Kasumi-1 (cell line): ENCODE measurements at places on chromosomes 7 and 10.

GRCh38 chr10:59227136-59227673 is 50.8 kb downstream of the PHYHIPL start:
- no peak for DNase-seq

GRCh38 chr10:111100198-111100597 is 23.4 kb downstream of the ADRA2A start:
- no peak for DNase-seq

- no peak for DNase-seq
Measured at GRCh38 chr7:135514856-135515255, 5.0 kb upstream of the CNOT4 start.

DNA sequence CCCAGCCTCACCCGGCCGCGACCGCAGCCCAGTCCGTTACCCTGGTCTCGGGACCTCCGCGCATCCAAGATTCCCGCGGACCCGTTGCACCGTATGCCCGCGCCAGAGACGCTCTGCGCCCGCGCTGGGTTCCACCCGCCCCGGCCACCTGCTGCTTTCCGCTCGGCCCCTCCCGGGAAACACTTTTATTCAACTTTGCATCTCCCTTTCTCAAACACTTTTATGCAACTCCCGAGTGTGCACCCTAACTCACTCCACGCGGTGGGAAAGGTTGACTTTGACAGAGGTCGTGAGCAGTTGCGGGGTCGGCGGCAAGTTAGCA is at the start of gene ODAD2:
Gene ODAD2, minus strand, starts transcription at position 126 of the 322 bp plus-strand sequence. CDS start 3,937 bp downstream, outside the sequence.
- DNase-seq: no peak

DNA sequence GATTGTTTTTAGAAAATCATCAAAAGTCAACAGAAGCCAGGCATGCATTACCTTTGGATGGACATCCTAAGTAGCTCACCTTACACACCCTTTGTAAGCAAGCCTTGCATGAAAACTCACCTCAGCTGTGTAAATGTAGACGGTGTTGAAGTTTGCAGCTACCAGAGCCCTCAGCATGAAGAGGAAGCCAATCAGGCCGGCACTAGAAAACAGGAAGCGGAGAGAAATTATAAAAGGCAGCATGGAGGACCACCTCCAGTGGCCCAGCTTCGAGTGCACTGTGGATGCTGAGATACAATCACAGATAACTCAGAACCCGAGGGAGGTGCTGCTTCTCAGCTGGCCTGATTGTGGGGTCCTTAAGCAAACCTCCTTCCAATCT is 75.3 kb downstream of the SVOPL start:
- peak; percentile 87 for DNase-seq

DNA sequence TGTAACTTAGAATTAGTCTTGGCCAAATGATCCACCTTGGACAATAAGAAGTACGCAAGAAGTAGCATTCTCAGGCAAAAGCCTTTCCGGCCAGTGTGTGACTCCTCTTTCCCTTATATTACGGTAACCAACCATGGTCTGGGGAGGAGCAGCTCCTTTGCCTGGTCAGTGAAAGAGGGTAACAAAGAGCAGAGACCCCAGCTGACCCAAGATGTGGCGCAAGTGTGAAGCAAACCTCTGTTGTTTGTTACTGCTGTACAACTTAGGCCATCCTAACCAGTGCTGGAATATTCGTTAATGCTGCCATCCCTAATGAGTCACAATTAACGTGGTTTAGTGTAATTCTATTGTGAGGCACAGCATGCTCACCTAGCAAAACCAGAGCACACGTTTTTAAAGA is 44.0 kb downstream of the HIPK2 start:
- no peak for DNase-seq
